ENCODE measurements at places on chromosomes 3 and 15. TPM values are rescaled to one million over a fixed set of nuclear protein-coding genes. Genes with fewer than 3 reads are reported as not detected.

SPTBN5 gene
- 5.5 TPM for total RNA-seq

DNA sequence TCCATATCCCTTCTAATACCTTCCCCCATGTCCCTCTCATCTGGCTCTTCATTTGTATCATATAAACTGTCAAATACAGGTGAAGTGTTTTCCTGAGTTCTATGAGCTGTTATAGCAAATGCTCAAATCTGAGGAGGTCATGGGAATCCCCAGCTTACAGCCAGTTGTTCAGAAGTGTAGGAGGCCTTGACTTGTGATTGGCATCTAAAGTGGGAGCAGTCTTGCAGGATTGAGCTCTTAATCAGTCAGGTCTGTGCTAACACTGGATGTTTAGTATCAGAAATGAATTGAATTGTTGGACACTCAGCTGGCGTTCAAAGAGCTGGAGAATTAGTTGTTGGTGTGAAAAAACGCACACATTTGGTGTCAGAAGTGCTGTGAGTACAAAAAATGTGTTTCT is 65.0 kb downstream of the IFT57 start:
- no peak for DNase-seq

DNA sequence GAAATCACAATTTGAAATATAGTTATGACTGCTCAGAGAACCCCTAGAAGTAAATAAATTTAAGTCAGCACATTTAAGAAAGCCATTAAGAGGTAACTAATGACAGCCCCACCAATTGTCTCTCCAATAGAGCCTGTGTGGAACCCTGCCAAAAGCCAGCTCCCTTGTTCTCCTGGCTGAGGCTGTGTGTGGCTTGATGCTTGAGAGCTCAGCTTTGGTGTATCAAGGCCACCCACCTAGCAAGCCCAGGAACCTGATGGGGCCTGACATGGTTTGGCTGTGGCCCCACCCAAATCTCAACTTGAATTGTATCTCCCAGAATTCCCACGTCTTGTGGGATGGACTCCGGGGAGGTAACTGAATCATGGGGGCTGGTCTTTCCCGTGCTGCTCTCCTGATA is 106.9 kb downstream of the LRRN1 start:
- DNase-seq, result no peak

DNA sequence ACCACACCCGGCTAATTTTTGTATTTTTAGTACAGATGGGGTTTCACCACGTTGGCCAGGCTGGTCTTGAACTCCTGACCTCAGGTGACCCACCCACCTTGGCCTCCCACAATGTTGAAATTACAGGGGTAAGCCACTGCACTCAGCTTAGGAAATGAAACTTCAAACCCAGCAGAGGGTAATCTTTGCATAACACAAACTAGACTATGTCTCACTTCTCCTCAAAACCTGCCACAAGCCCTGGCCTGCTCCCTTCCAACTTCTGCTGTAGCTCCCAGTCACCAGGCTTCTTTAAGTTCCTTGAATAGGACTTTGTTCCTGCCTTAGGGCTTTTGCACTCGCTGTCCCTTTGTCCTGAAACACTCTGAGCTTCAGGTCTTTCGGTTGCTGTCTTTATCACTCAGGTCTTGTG is 39.2 kb upstream of the SEMA4B start:
- no peak for DNase-seq

DNA sequence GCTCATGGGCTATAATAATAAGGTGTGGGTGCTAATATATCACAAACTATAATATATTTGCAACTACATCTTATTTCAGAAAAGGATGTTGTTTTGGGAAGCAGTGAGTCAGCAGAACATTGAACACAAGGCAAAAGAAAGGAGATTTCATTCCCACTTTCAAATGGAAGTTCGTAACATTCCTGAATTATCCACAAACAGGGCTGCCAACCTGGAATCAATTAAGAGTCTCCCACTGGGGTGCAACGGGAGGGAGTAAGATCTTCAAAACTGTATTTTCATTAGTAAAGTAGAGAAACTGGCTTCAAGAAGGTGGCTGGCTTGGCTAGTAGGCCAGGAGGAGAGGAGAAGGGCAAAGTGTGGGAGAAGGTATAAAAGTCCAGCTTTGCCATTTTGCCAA is 479.6 kb downstream of the CNTN3 start:
- DNase-seq, result no peak
